ENCODE measurements at places on chromosomes 2 and 18. TPM values are rescaled to one million over a fixed set of nuclear protein-coding genes. Genes with fewer than 3 reads are reported as not detected.

Gene MC5R
- not detected for total RNA-seq

Gene FOXI3
- not detected for total RNA-seq

Gene KCNJ13
- total RNA-seq = not detected

Gene GPR148
- 0.11 TPM for total RNA-seq

Gene KCNF1
- 1.3 TPM for total RNA-seq

Gene TIGD1
- total RNA-seq = 8.3 TPM

Gene KANSL1L
- total RNA-seq = 23.6 TPM

Gene BMP10
- 0.95 TPM for total RNA-seq

Gene FBXO15
- 1.3 TPM for total RNA-seq

DNA sequence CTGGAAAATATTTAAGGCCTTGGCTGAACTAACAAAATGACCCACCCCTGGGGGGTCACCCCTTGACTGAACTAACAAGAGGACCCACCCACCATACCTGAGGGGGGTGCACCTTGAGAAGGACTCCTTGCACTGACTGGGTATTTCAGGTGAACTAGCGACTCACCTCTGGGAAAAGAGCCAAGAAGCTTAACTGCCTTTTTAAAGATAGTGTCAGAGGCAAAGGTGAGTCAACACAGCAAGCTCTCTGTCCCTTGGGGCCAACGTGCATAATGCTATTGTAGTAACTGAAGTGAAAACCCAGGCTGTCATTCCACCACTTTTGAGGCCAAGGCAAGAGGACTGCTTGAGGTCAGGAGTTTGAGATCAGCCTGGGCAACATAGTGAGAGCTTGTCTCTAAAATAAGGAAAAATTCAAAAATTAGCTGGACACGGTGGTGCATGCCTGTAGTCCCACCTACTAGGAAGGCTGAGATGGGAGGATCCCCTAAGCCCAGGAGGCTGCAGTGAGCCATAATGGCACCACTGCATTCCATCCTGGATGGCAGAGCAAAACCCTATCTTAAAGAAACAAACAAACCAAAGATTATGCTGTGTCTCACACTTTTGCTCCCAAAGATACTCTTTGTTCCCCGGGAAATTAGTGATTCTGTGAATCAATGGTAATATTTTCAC, 36.4 kb upstream of the ZCCHC2 start:
- no peak overlapping the region for H3K27ac ChIP-seq
- no peak overlapping the region for H3K4me3 ChIP-seq
- H3K4me1 ChIP-seq = peaks cover 12% of the 10 kb centered on the region
- H3K36me3 ChIP-seq = no peaks in the 10 kb centered on the region

- peak; percentile 46 for DNase-seq
- no peaks in the 10 kb centered on the region for H3K4me1 ChIP-seq
- H3K36me3 ChIP-seq = no peaks in the 10 kb centered on the region
Observed at GRCh38 chr2:158179660-158180059, 78.0 kb downstream of the UPP2 start.

- no peak overlapping the region for H3K4me3 ChIP-seq
- no peak overlapping the region for H3K27ac ChIP-seq
- no peaks in the 10 kb centered on the region for H3K27me3 ChIP-seq
- DNase-seq = no peak
- no peaks in the 10 kb centered on the region for H3K36me3 ChIP-seq
- no peaks in the 10 kb centered on the region for H3K4me1 ChIP-seq
Observed at GRCh38 chr2:235843591-235844395, 324.4 kb downstream of the GBX2 start.

- no peak overlapping the region for H3K27ac ChIP-seq
- H3K27me3 ChIP-seq = no peaks in the 10 kb centered on the region
- no peak for DNase-seq
- H3K36me3 ChIP-seq = peaks cover 6% of the 10 kb centered on the region
Observed at GRCh38 chr2:46584134-46584848, 104.9 kb downstream of the TMEM247 start.

- H3K36me3 ChIP-seq = no peaks in the 10 kb centered on the region
- no peak overlapping the region for H3K4me3 ChIP-seq
- DNase-seq = peak; percentile 78
- H3K27me3 ChIP-seq = peaks cover 53% of the 10 kb centered on the region
Observed at GRCh38 chr2:73823916-73824523, 4.7 kb upstream of the STAMBP start.

GRCh38 chr2:230852113-230852512, 12.6 kb upstream of the ITM2C start:
- no peak overlapping the region for H3K27ac ChIP-seq
- DNase-seq = no peak
- no peaks in the 10 kb centered on the region for H3K36me3 ChIP-seq
- no peaks in the 10 kb centered on the region for H3K27me3 ChIP-seq
- no peaks in the 10 kb centered on the region for H3K4me1 ChIP-seq

GRCh38 chr2:20091305-20091991, 40.0 kb upstream of the LAPTM4A start:
- no peaks in the 10 kb centered on the region for H3K27me3 ChIP-seq
- no peak for DNase-seq
- no peaks in the 10 kb centered on the region for H3K36me3 ChIP-seq
- no peak overlapping the region for H3K4me3 ChIP-seq

DNA sequence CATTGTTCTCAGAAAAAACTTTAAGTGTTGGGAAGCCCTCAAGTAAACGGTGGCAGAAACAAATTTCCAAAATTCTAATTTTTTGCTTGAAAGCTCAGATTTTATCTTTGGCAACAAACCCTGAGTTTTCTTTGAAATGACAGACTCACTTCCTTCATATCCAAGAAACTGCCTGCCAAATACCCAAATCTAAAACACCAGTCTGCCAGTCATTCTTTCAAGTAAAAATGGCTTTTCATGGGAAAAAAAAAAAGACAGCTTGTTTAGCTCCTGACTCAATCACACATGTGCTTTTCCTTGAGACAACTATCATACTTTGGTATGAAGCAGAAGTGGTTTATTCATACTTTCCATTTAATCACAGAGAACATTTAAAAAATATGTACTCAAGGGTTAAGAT, 40.6 kb upstream of the CSRNP3 start:
- no peaks in the 10 kb centered on the region for H3K4me1 ChIP-seq
- no peaks in the 10 kb centered on the region for H3K27me3 ChIP-seq
- no peak for DNase-seq
- H3K4me3 ChIP-seq = no peak overlapping the region

- no peaks in the 10 kb centered on the region for H3K36me3 ChIP-seq
- peaks cover 47% of the 10 kb centered on the region for H3K4me1 ChIP-seq
- DNase-seq = peak; percentile 92
- peak overlapping the region; percentile 42 for H3K4me3 ChIP-seq
- H3K27ac ChIP-seq = peak overlapping the region; percentile 79
- no peaks in the 10 kb centered on the region for H3K27me3 ChIP-seq
Observed at GRCh38 chr2:218323526-218324472, 31.5 kb upstream of the TMBIM1 start.

DNA sequence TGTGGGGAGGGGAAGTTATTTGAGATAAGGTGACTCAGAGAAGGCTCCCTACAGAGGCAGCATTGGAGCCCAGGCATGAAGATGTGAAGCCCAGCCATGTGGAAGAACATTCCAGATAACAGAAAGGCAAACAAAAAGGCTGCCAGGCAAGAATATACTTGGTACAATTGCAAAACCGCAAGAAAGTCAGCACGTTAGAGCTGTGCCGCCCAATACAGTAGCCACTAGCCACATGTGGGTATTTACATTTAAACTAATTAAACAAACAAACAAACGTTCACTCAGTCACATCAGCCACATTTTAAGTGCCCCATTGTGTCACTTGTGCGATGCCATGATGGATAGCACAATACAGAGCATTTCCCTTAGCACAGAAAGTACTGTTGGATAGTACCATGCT, 179.6 kb downstream of the SATB2 start:
- no peak overlapping the region for H3K4me3 ChIP-seq
- no peaks in the 10 kb centered on the region for H3K4me1 ChIP-seq
